CD4-positive, alpha-beta T cell treated with Interleukin-6 at 100 ng/mL for 8 hours (primary cell): ENCODE measurements at places on chromosomes 12 and 14.

- no peak for DNase-seq
Observed at GRCh38 chr12:76518699-76519098, 40.9 kb downstream of the OSBPL8 start.

- DNase-seq, result no peak
Observed at GRCh38 chr12:112584266-112584722, 165.5 kb downstream of the PTPN11 start.

- no peak for DNase-seq
Observed at GRCh38 chr14:53842938-53843337, 113.7 kb downstream of the BMP4 start.

DNA sequence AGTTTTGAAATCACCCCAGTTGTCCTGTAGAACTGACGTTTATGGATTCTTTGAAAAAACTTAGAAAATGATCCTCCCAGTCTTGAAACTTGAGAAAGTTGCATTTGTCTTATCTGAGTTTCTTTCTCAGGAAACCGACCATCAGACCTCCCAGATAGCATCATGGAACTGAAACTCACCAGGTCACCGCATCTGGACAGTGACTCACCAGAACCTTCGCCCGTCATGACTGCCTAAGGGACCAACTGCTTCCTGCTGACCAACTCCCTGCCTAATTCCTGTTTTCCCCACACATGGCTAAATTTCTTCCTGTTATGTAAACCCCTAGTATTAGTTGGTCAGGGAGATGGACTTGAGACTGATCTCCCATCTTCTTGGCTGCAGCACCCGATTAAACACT is 175.7 kb downstream of the RIMBP2 start:
- DNase-seq, result no peak

GRCh38 chr12:85759091-85759490 is 77.1 kb downstream of the RASSF9 start:
- DNase-seq, result no peak

- no peak for DNase-seq
Observed at GRCh38 chr12:119175081-119175480, 3.6 kb upstream of the HSPB8 start.

DNA sequence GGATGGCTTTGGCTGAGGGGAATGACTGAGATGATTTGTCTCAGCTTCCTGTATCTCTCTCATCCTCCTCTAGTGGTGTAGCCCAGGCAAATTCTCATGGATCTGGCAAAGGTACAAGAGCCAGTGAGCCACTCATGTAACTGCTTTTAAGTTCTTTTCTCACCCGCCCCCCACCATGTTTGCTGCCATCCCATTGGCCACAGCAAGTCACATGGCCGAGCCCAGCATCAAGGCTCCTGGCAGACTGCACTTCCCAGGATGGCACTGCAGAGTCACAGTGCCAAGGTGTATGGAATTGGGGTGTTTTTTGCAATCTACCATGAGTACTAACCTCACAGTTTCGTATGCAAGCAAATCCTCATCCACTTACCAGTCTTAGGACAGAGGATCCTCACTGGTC is 50.9 kb downstream of the CHST11 start:
- DNase-seq, result no peak
